ENCODE measurements at places on chromosomes 3 and 15. TPM values are rescaled to one million over a fixed set of nuclear protein-coding genes. Genes with fewer than 3 reads are reported as not detected.

GRCh38 chr15:64429448-64429847 lies 30.9 kb upstream of the ZNF609 start:
- no peak for DNase-seq

SLC2A2 gene
- not detected for total RNA-seq

GRCh38 chr15:48637639-48638038 lies 7.9 kb downstream of the FBN1 start:
- DNase-seq, result no peak

DNA sequence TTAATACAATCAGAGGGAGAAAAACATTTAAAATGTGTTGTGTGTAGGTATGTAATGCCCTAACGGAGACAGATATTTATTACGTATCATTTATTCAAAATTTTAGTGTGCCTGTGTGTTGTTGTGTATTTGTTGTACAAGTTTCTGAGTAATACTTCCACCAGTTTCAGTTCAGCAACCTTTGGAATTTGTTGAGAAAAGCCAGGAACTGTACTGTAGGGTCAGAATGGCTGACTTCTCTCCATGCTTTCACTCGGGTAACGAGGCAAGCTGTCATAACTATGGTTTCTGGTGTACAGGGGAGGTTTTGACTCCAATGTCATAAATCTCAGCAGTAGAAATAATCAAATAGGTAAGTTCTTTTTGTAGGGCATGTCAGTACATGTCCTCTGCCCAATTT lies 23.8 kb upstream of the CNTN6 start:
- DNase-seq, result no peak

DNA sequence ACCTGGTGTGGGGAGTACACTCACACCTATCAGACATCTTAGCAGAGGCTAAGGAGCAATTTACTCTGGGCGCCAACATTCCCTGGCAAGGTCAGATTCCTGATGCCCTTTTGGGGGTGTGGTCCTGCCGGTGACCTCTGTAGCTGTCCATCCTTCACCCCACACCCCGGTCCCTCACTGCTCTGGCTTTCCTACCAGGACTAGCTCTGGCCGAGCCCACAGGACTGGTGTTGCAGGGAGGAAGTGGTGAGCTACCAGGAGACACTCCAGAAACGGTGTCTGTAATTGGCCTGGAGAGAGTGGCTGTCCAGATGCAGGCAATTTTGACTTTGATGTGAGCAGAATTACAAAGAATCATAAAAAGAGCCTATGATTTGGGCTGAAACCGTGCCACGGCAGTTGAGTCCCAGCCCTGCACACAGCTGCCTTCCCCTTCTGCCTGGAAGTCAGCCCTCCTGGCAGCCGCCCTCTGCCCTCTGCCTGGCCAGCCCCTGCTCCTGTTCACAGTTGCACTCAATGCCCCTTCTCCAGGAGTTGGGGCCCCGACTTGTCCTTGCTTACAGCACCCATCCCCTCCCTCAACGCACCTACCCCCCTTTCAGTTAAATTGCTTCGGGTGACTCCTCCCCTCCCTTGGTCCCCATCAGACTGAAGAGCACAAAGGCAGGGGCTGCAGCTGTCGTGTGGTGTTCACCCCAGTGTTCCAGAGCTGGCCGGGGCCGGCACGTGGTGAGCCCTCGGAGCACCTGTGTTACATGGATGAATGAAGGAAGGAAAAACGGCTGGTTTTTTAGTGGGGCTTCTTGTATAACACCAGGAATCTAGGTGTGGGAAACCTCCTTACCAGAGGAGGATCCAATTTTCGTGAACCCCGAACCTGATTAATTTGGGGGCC lies 80.2 kb upstream of the TPM1 start:
- DNase-seq, result no peak
